ENCODE measurements at places on chromosomes 5 and 9. TPM values are rescaled to one million over a fixed set of nuclear protein-coding genes. Genes with fewer than 3 reads are reported as not detected.

The HEMGN gene
- total RNA-seq: not detected

GRCh38 chr5:33696411-33696810 lies 195.4 kb downstream of the ADAMTS12 start:
- DNase-seq: no peak

DNA sequence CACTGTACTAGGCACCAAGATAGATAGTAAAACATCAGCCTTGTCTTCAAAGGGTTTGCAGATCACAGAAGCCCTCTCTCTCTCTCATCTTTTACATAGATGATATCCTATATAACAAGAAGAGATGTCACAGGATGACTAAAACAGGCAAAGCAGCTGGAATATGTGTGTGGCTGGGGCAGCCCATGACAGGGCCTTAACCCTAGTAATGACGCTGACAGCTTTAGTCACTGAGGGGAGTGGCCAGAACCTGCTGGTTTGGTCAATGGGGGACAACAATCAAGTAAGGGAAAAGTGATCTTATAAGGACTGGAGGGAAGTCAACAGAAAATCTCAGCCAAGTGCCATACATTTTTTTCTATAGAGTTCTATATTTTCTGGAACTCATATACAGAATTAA lies 41.9 kb upstream of the RIC1 start:
- DNase-seq: no peak

The BHMT gene
- total RNA-seq: not detected

The UCK1 gene
- total RNA-seq: 20.0 TPM

The FAM153A gene
- not detected for total RNA-seq

- peak; percentile 58 for DNase-seq
These were observed 13.8 kb downstream of the PROP1 start for GRCh38 chr5:177982072-177982727.

DNA sequence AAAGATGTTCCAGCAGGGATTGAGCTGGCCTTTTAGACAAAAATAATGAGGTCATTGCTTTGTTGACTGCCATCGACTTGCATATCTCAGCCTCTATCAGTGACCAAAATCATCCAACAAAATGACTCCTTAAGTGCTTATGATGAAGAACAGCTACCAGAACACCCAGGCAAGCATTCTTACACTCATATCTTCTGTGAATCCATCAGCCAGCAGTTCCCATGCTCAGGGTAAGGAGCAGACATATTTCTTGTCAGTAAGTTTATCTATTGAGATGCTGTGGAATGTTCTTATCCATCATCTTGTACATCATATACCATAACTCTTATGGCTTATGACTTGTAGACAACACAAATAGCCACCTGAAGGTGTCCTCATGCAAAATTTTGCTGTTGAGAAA lies 20.2 kb upstream of the SPDL1 start:
- DNase-seq: no peak

GRCh38 chr9:68552700-68553476 lies 12.2 kb upstream of the TMEM252 start:
- DNase-seq: peak; percentile 18

DNA sequence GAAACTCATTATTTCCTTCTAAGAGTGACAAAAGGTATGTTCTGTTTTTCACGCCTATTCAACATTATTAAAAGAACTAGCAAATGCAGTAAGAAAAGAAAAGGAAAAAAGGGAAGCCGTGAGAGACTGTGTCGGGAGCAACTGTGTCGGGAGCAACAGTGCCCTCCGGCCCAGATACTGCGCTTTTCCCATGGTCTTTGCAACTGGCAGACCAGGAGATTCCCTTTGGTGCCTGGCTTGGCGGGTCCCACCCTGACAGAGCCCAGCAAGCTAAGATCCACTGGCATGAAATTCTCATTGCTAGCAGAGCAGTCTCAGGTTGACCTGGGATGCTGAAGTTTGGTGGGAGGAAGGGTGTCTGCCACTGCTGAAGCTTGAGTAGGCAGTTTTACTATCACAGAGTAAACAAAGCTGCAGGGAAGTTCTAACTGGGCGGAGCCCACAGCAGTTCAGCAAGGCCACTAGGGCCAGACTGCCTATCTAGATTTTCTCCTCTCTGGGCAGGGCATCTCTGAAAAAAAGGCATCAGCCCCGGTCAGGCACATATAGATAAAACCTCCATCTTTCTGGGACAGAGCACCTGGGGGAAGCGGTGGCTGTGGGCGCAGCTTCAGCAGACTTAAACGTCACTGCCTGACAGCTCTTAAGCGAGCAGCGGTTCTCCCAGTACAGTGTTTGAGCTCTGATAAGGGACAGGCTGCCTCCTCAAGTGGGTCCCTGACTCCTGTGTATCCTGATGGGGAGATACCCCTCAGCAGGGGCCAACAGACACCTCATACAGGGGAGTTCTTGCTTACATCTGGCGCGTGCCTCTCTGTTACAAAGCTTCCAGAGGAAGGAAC lies 1237.4 kb upstream of the CDH18 start:
- no peak for DNase-seq

The FUT7 gene
- not detected for total RNA-seq

DNA sequence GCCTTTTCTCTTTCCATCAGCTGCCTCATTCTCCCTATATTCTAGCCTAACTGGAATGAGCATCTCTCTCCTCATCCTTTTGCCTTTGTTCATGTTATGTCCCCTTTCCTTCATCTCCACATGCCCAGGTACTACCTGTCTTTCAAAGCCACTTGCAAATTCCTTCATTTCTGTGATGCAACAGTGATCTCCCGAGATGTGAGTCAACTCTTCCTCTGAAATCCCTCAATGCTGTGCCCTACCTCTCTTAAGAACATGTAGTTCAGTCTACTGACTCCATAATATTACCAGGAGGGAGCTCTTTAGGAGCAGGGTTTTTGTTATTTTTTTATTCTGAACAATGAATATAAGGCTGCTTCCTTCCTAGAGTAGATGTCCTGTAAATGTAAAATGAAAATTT lies 91.6 kb downstream of the ZNF462 start:
- DNase-seq: peak; percentile 46

- no peak for DNase-seq
These were observed 243.1 kb upstream of the PANK3 start for GRCh38 chr5:168822248-168822744.

DNA sequence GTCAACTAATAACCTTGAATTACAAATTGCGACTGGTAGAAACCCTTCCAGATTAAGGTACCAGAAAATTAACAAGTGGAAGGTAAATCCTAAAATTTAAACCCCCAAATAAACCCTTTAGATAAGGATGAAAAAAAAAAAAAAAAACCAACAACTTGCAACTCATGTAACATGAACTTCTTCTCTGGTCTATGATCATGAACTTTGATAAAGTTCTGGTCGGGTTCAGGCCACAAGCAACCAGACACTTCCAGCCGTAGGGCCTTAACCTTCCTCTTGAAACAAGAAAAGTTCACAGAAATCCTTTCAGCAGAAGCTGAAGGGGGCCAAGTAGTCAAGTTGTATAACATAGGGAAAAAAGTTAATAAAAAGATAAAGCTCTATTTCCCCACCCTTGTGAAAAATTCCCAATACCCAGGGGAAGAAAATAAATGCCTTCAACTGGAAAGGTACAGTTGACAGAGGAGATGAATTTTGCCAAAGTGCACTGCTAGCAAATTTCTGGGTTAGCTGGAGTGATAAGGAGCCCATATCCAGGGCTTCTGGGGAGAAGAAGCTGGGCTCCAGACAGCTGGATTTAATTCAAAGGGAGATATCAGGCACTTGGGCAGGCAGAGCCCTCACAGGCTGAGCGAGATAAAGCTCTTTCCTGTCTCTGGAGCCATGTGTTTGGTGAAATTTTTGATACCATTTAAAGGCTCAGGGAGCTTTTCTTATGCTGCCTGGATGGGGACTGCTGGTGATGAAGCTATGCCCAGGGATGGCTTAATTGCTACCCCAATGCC lies 234.2 kb upstream of the PANK3 start:
- DNase-seq: no peak

All from MCF 10A (cell line).